ENCODE measurements at places on chromosomes 7 and 10. TPM values are rescaled to one million over a fixed set of nuclear protein-coding genes. Genes with fewer than 3 reads are reported as not detected.

Gene ZNF736
- 22.1 TPM for total RNA-seq

Gene NPFFR1
- total RNA-seq = 0.59 TPM

Gene WEE2
- total RNA-seq = 0.10 TPM

Gene TBX20
- total RNA-seq = 0.20 TPM

Gene HOXA5
- 4.7 TPM for total RNA-seq

Gene ABCB4
- total RNA-seq = 6.3 TPM

Gene PCGF5
- 23.8 TPM for total RNA-seq

Gene NXPH1
- total RNA-seq = 0.10 TPM

Gene SH2D4B
- total RNA-seq = 0.20 TPM

Gene BEND7
- total RNA-seq = 6.9 TPM

Gene DDC
- not detected for total RNA-seq

Gene OR2A42
- 0.10 TPM for total RNA-seq

Gene EBF3
- 19.5 TPM for total RNA-seq

Measured in skin of body (tissue), 3 donors.